ENCODE measurements at places on chromosomes 7 and 10. TPM values are rescaled to one million over a fixed set of nuclear protein-coding genes. Genes with fewer than 3 reads are reported as not detected.

The SHLD2 gene
- 49.6 TPM for total RNA-seq

DNA sequence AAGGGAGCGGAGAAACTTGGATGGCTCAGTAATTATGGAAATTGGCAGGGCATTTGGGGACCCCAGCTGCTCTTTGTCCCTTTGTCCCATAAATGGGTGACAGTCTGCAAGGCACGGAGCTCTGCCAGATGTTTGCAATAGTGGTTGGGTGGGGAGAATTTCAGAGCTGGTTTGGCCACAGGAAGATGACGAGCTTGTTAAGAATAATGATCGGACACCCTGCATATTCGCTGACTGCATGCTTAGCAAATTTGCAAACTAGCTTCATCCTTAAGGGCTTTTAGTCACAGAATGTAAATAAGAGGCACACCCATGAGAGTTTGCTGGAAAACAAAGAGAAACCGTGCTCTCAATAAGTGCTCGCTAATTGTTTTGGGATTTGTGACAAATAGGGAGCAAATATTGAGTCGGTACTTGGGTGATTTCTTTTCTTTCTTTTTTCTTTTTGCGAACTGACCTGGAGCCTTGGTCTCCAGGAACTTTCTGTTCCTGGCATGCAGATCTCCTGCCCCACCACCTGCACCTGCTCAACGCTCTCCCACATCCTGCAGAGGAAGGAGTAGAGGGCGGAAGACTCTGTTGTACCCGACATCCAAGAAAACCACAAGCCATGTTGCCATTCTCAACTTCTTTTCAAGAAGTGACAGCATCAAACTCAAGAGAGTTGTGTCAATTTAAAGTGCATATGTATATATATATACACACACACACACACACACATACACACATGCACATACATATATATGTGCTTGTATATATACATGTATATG, 238.9 kb downstream of the CAMK1D start:
- no peak for DNase-seq

DNA sequence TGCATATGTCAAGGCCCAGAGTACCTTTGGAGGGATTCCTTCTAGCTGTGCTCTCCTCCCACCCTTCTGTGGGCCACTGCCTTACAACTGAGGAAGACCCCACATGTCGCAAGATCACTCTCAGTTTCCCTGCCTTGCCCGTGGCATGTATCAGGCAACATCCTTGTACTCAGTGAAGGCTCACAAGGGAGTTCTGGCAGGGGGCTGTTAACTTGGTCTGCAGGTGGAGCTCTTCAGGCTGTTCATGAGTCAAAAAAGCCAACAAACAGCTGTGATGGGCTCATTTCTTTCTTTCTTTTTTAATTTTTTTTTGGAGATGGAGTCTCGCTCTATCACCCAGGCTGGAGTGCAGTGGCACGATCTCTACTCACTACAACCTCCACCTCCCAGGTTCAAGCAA, 513.0 kb upstream of the ANKRD30A start:
- no peak for DNase-seq

The OR2A5 gene
- not detected for total RNA-seq

The PRSS2 gene
- total RNA-seq = not detected

- no peak for DNase-seq
These were observed 281.1 kb upstream of the SP4 start for GRCh38 chr7:21146642-21147423.

Data from NCI-H460 (cell line).